T-helper 22 cell (primary cell): ENCODE measurements at places on chromosomes 2 and 18.

GRCh38 chr2:23008440-23008839 lies 376.5 kb upstream of the KLHL29 start:
- no peak for DNase-seq

DNA sequence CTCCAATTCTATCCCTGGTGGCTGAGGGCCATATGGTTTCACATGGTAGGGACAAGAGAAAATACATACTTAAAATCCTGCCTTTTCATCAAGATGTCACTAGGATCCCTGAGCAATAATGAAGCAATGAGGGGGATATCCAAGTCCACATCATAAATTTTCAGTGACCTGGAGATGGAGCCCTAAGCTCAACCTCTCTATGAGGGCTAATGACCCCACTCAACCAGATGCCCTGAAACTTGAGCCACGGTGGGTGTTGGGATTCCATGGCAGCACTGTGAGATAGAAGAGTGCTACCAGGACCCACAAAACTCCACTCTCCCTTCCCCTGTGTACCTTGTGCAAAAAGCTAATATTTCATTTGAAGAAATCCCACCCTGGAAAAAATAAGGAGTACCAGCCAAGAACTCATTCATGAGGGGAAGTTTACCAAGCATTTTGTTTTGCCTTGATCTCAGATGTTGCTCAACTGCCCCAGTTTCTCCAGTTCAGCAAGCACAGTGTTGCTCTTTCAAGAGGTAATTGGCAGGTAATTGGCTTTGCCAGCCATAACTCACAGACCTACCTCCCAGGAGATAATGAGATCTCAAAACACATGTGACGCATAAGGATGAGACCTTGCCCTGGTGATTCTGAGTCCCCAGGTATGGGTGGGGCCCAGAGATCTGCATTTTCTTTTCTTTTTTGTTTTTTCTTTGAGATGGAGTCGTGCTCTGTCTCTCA lies 51.0 kb upstream of the TTC39C start:
- DNase-seq, result no peak

GRCh38 chr2:17306219-17306618 lies 212.0 kb downstream of the RAD51AP2 start:
- no peak for DNase-seq

GRCh38 chr2:25669520-25669919 lies 3.9 kb downstream of the DTNB start:
- no peak for DNase-seq

- DNase-seq, result no peak
Measured at GRCh38 chr18:34648269-34648985, 61.7 kb upstream of the DTNA start.

DNA sequence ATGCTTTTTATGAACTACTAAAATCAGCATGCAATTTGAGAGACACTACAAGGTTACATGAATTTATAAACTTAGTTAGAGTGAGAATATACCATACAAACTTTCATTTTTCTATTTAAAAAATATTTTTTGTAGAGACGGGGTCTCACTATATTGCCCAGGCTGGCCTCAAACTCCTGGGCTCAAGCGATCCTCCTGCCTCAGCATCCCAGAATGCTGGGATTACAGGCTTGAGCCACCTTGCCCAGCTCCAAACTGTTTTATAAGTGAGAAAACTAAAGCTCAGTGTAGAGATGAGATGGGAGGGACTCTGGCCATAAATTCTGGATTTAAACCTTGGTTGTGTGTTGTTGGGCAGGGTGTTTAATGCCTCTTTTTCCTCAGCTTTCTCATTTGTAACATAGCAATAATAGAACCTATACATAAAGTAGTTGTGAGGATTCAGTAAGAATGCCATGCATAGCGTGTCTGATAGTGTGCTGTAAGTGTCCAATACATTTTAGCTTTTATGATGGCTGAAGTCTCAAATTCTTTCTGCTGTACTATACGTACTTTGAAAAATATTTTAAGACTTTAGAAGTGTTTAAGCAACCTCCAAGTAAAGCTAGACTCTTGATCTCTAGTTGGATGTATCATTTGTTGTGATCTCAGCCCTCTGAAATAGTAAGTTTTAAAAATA lies 9.7 kb downstream of the CAB39 start:
- DNase-seq, result no peak

DNA sequence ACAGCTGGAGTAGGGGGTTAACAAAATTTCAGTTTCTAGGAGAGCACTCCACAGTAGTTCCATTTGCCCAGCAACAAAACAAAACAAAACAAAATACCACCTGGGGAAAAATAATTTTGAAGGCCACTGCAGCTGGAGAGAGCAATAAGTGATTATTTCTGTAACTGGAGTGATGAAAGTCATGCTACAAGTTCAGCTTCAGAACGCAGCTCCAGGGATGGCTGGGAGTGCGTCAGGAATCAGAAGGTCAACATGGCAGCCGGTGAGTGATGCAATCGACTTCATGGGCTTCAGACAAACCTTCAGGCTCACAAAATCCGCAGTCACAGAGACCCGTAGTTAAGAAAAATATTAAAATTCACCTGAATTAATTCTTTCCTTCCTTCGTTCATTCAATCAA lies 41.0 kb downstream of the ABHD3 start:
- no peak for DNase-seq

DNA sequence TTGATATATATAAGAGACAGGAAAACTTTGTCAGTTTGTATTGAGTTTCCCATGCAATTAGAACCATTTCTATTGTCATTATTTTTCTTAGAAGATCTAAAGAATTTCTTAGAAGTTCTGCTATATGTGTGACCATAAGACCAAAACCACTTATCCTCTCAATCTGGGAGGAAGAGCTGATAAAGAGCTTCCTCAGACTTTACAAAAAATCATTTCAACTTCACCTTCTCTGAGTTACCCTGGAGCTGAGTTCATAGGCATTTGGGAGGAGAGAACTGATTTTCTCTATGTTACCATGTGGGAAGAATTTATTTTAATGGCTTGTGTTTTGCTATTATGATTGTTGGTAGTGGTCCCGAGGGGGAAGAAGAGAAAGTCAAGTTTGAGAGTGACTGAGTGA lies 329.3 kb downstream of the GPD2 start:
- no peak for DNase-seq

GRCh38 chr2:180029575-180029974 lies 22.5 kb upstream of the CWC22 start:
- DNase-seq, result no peak

- DNase-seq, result no peak
Measured at GRCh38 chr2:143300536-143300935, 171.3 kb downstream of the ARHGAP15 start.

- DNase-seq, result no peak
Measured at GRCh38 chr2:85635636-85636035, 19.6 kb downstream of the USP39 start.

DNA sequence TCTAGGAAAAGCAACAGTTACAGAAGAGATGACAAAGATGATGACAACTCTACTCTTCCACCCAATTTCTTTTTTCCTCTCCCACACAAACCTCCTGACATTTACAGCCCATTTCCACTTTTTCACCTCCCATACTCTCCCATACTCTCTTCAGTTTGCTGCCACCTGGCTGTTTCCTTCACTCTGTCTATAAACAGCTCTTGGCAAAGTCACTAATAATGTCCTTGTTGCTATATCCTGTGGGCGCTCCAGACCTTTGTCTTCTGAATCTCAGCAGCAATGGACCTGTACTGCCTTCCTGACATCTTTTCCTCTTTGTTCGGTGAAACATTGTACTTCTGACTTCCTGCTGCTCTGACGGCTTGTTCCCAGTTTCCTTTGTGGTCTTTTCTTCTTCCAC lies 60.7 kb upstream of the CAVIN2 start:
- DNase-seq, result no peak

GRCh38 chr2:28748176-28748575 lies 3.5 kb upstream of the PPP1CB start:
- DNase-seq, result no peak

- no peak for DNase-seq
Measured at GRCh38 chr2:33511141-33511540, 34.7 kb downstream of the RASGRP3 start.

DNA sequence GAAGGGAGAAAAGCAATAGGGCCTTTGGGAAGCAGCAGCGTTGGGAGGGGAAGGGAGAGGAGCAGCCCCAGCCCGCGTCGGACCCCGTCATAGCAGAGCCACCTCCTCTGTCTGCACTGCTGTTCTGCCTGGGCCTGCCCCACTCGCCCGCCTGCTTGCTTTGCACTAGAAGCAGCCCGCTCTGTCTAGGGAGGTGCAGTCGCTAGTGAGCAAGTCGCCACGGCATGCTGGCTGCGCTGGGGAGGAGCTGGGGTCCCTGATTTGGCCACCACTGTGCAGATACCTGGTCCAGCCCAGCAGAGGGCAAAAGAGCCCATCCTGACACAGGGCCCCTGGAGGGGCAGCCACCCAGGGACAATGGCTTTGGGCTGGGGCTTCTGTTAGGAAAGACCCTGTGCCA lies 8.0 kb upstream of the TMEM214 start:
- no peak for DNase-seq

DNA sequence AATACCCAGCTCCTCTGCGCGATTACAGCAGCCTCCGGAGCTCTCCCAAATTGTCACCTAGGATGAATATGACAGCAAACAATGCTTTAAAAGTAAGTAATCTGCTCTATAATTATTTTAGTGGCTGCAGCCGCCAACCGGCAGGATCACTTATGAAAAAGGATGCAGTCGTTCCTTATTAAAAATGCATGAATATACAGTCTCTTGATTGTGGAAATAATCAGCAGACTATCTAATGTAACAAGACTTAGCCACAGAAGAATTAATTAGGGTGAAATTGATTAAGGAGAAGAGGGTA lies 71.8 kb upstream of the STPG4 start:
- DNase-seq, result no peak

- DNase-seq, result no peak
Measured at GRCh38 chr18:68897286-68897685, 99.4 kb downstream of the CCDC102B start.
